ENCODE measurements at places on chromosomes 13 and 19.

DNA sequence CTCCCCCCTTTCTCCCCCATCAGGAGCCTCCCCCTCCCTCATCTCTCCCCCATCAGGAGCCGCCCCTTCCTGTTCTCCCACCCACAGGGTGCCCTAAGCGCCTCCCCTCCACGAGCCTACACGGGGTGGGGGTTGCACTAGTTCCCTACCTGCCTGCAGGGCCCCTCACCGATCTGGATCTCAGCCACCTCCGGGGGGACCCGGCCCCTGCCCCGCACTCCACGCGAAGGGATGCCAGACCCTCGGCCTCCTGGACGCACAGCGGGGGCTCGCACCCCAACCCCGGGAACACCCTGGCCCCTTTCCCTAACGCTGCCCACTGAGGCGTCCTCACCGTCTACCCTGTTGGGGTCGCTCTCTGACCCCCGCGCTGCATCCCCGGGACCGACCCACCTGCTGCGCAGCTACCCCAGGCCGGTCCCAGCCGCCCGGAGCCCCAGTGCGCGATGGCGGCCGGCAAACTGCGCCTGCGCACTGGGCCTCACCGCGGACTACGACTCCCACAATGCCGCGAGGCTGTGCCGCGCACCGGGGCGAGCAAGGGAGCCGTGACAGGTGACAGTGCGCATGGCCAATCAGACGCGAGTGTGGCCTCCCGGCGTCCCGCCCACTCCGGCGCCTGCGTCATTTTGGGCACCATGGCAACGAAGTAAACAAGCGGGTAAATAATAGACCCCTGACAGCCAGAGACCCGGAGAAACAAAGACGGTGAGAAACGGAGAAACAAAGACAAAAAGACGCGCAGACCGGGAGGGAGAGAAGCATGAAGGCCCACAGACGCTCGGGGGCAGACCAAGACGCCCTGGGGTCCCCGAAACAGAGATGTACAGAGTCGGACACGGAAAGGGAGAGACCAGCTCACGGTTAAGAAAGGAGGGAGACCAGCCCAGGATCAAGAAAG lies at the start of gene ZSCAN18:
TSS of gene ZSCAN18 (minus strand) at position 451 of the 901 bp plus-strand sequence. CDS start 7,964 bp downstream, outside the sequence.
- peak; percentile 95 for DNase-seq

- DNase-seq = no peak
Measured at GRCh38 chr13:64083396-64083795, 2667.7 kb upstream of the PCDH20 start.

DNA sequence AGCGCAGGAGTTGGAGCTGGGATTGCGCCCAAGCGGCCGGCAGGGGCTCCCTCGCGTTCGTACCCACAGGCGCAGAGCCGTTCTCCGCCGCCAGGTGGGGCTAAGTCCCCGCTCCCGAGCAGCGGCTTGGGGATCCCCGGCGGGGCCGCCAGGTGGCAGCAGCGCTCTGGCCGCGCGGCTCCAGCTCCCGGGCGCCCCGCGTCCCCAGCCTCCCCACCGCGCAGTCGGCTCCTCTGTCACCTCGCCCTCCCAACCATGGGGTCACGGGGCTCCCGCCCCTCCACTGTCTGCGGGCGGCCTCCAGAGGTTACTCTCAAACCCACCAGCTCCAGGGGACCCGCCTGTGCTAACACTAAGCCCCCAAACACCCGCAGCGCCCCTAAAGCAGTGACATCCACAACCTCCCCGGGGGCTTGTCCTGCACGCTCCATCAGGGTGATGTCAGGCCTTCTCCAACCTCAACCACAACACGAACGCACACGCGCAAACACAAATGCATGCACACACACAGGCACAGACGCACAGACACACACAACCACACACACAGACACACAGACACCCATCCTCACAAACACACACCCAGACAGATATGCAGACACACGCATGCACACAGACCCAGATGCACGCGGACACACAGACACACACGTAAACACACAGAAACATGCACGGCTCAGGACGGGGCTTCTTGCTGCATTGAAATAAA lies 18.4 kb upstream of the KCTD15 start:
- peak; percentile 83 for DNase-seq

- no peak for DNase-seq
Measured at GRCh38 chr13:53135301-53135700, 106.7 kb downstream of the OLFM4 start.
